Activated naive CD8-positive, alpha-beta T cell treated with anti-CD3 and anti-CD28 coated beads, Interleukin-2, amount 50 U/mL, for 24 hours (primary cell): ENCODE measurements at places on chromosomes 4 and X.

- H3K27me3 ChIP-seq, result no peaks in the 10 kb centered on the region
- H3K36me3 ChIP-seq, result no peaks in the 10 kb centered on the region
- no peak overlapping the region for H3K4me3 ChIP-seq
- no peak overlapping the region for H3K27ac ChIP-seq
- no peak for DNase-seq
These were observed 12.3 kb upstream of the SCOC start for GRCh38 chr4:140361099-140361498.

GRCh38 chr4:42501624-42502401, 104.5 kb downstream of the SHISA3 start:
- no peak overlapping the region for H3K27ac ChIP-seq
- H3K4me3 ChIP-seq, result no peak overlapping the region
- H3K27me3 ChIP-seq, result no peaks in the 10 kb centered on the region

DNA sequence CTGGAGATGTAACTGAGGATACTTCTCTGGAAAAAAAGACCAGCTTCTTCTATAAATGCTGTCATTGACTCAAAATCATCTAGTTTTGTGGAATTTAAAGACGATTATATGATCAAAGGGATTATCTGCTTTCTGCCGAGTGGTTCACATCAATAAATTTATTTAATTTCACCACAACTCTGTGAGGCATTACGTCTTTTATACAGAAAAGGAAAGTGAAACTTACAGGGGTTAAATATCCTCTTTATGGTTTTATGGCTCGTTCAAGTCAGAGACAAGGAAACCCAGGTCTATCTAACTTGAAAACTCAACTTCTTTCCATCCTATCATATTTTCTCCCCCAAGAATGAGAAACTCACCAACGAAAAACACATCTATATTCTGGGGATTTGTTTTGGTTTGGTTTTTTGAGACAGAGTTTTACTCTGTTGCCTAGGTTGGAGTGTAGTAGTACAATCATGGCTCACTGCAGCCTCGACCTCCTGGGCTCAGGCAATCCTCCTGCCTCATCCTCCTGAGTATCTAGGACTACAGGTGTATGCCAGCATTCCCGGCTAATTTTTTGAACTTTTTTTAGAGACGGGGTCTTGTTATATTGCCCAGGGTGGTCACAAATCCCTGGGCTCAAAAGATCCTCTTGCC, 377.9 kb upstream of the EMCN start:
- no peaks in the 10 kb centered on the region for H3K36me3 ChIP-seq
- peaks cover 14% of the 10 kb centered on the region for H3K4me1 ChIP-seq
- DNase-seq, result no peak
- no peaks in the 10 kb centered on the region for H3K27me3 ChIP-seq
- peak overlapping the region; percentile 59 for H3K4me3 ChIP-seq
- no peak overlapping the region for H3K27ac ChIP-seq

GRCh38 chr4:175435381-175435783, 376.7 kb downstream of the GPM6A start:
- no peaks in the 10 kb centered on the region for H3K4me1 ChIP-seq
- H3K36me3 ChIP-seq, result no peaks in the 10 kb centered on the region
- H3K27ac ChIP-seq, result no peak overlapping the region
- no peaks in the 10 kb centered on the region for H3K27me3 ChIP-seq

GRCh38 chrX:153568451-153569011, 30.4 kb downstream of the CCNQ start:
- no peaks in the 10 kb centered on the region for H3K36me3 ChIP-seq
- DNase-seq, result no peak
- no peaks in the 10 kb centered on the region for H3K27me3 ChIP-seq

- H3K36me3 ChIP-seq, result no peaks in the 10 kb centered on the region
- H3K4me3 ChIP-seq, result no peak overlapping the region
- DNase-seq, result no peak
- H3K4me1 ChIP-seq, result no peaks in the 10 kb centered on the region
These were observed 29.9 kb downstream of the PCDH10 start for GRCh38 chr4:133178956-133179355.

GRCh38 chr4:74944354-74944793, 11.5 kb downstream of the PARM1 start:
- no peak overlapping the region for H3K27ac ChIP-seq
- no peaks in the 10 kb centered on the region for H3K4me1 ChIP-seq
- peaks cover 3% of the 10 kb centered on the region for H3K27me3 ChIP-seq
- no peaks in the 10 kb centered on the region for H3K36me3 ChIP-seq
- DNase-seq, result no peak
- H3K4me3 ChIP-seq, result no peak overlapping the region

- H3K27me3 ChIP-seq, result peaks cover 47% of the 10 kb centered on the region
- H3K36me3 ChIP-seq, result no peaks in the 10 kb centered on the region
- peaks cover 8% of the 10 kb centered on the region for H3K4me1 ChIP-seq
- DNase-seq, result no peak
- no peak within 1 kb of the TSS for H3K27ac ChIP-seq
These were observed at the start of gene TCEAL5 for GRCh38 chrX:103276581-103277002. Gene TCEAL5, minus strand, starts transcription at chrX:103276750. Its CDS starts 2,187 bp downstream, at chrX:103274563.

- H3K36me3 ChIP-seq, result peaks cover 12% of the 10 kb centered on the region
- H3K27me3 ChIP-seq, result no peaks in the 10 kb centered on the region
- H3K27ac ChIP-seq, result peak within 1 kb of the TSS; percentile 93
These were observed at the start of gene TXK for GRCh38 chr4:48134081-48134480. Gene TXK, minus strand, starts transcription at chr4:48134250. Its CDS starts 80 bp downstream, at chr4:48134170.

- no peaks in the 10 kb centered on the region for H3K4me1 ChIP-seq
- DNase-seq, result no peak
- no peak overlapping the region for H3K27ac ChIP-seq
- no peak overlapping the region for H3K4me3 ChIP-seq
These were observed 113.8 kb downstream of the IL13RA2 start for GRCh38 chrX:114903618-114904017.

GRCh38 chrX:42920752-42921151, 142.8 kb upstream of the PPP1R2C start:
- H3K27me3 ChIP-seq, result no peaks in the 10 kb centered on the region
- no peak overlapping the region for H3K27ac ChIP-seq
- H3K36me3 ChIP-seq, result peaks cover 3% of the 10 kb centered on the region
- H3K4me3 ChIP-seq, result no peak overlapping the region

DNA sequence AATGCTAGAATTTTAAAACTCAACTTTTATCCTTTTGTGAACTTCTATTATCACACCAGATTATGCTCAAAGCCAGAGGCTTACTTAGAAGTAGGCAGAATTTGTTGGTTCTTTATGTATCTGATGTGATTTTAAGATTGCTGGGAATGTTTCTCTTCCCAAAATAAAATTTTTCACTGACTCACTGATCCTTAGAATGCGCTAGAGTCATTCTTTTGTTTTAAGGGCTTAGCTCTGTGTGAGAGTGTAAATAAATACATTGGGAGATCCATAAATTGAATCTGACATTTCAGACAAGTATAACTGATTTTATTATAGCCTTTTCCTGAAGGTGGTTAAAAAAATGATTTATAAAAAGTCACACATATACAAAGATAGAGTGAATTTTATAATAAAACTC, 101.3 kb downstream of the LARP1B start:
- no peaks in the 10 kb centered on the region for H3K36me3 ChIP-seq
- H3K27ac ChIP-seq, result no peak overlapping the region
- no peak overlapping the region for H3K4me3 ChIP-seq
- no peaks in the 10 kb centered on the region for H3K27me3 ChIP-seq
- DNase-seq, result no peak
- H3K4me1 ChIP-seq, result no peaks in the 10 kb centered on the region

DNA sequence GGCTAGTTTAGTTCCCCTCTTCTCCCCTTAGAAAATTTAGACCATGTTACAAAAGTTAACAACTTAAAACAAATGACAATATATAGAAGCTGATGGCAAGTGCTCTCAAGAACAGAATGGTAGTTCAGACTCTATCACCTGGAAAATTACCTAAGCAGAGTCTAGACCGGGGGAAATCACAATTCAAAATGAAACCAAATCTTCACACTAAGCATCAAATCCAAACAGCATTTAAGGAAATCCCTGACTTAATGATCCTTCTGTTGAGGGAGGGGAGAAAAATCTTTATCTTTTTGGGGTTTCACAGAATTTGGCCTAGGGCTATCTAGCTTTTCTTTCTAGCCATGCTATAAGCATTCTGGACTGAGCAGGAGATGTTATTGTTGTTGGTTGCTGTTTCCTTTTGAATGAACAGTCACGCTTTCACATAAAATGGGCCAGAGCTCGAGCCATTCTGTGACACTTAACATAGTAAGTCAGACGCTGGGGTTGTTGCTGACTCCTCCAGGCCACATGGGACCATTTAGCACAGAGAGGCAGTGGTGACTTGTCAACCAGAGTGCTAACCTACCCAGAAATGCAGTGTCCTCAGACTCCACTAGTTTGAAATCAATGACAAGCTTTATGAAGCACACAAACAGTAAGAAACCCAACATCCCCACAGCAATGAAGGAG, 16.0 kb upstream of the LSM6 start:
- H3K36me3 ChIP-seq, result peaks cover 3% of the 10 kb centered on the region
- peaks cover 16% of the 10 kb centered on the region for H3K27me3 ChIP-seq
- H3K27ac ChIP-seq, result no peak overlapping the region
- DNase-seq, result no peak
- no peak overlapping the region for H3K4me3 ChIP-seq
- peaks cover 4% of the 10 kb centered on the region for H3K4me1 ChIP-seq

DNA sequence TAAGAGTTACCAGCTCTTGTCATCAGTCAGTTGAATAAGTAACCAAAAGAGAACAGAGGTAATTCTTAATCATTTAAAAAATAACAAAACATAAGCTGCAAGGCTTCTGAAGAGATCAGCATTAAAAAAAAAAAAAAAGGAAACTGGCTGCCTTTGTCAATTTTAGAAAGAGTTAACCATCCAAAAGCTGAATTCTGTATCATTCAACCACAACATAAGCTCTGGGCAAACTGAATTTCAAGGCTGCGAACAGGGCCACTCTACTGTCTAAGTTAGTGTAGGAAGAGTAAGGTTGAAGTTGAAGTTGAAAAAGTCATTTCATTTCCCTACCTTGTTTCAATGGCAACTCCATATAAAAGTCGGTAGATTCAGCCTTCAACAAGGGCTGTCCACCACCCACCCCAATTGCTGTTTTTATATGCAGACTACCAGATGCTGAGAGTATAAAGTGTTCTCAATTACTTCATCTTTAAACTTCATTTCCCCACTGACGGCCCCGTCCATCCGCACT, 1.1 kb upstream of the LIN54 start:
- peaks cover 48% of the 10 kb centered on the region for H3K4me1 ChIP-seq
- H3K27me3 ChIP-seq, result no peaks in the 10 kb centered on the region
- no peak for DNase-seq
- H3K27ac ChIP-seq, result peak overlapping the region; percentile 89
- H3K4me3 ChIP-seq, result peak overlapping the region; percentile 99

- DNase-seq, result no peak
- no peak overlapping the region for H3K27ac ChIP-seq
These were observed 110.8 kb upstream of the ATP8A1 start for GRCh38 chr4:42767669-42768068.

- no peaks in the 10 kb centered on the region for H3K27me3 ChIP-seq
- H3K27ac ChIP-seq, result no peak overlapping the region
- DNase-seq, result no peak
- H3K4me3 ChIP-seq, result no peak overlapping the region
- peaks cover 8% of the 10 kb centered on the region for H3K4me1 ChIP-seq
- H3K36me3 ChIP-seq, result no peaks in the 10 kb centered on the region
These were observed 46.0 kb downstream of the EIF2S3 start for GRCh38 chrX:24100713-24101112.

DNA sequence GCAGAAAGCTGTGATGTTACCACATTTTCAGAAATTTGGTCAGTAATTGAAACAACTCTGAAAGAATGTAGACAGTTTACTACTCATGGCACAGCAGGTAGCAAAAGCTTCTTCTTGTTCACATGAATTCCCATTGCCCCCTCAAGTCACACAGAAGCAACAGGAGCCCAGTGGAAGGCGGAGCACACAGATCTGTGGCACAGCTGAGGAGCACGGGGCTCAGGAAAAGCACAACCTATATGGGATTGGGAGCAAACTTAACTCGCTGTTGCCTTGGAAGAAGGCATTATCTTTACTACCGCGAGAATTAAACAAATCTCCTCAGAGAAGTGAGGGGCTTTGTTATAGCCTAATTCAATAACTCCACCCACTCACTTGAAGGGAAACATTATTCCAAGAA, 358.5 kb downstream of the SPOCK3 start:
- no peaks in the 10 kb centered on the region for H3K4me1 ChIP-seq
- no peaks in the 10 kb centered on the region for H3K36me3 ChIP-seq
- no peak overlapping the region for H3K4me3 ChIP-seq
- H3K27me3 ChIP-seq, result no peaks in the 10 kb centered on the region

DNA sequence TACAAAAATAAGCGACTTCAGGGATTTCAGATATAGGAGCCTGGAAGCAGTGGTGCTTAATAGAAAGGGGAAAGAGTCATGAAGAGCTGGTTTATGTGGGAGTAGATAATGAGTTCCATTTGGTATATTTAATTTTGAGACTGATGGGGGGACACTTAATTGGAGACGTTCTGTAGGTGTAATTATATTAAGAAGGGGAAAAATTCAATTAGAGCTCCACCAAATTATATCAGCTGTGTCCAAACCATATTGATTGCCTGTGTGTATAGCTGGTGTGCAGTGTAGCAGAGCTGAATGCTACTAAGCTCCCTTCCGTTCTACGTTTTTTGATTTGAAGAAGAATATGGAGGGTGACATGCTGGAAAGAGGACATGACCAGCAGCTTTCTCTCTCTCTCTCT, 282.3 kb downstream of the DMD start:
- H3K27me3 ChIP-seq, result no peaks in the 10 kb centered on the region
- no peak for DNase-seq
- no peak overlapping the region for H3K4me3 ChIP-seq
- H3K4me1 ChIP-seq, result no peaks in the 10 kb centered on the region
- no peaks in the 10 kb centered on the region for H3K36me3 ChIP-seq
- no peak overlapping the region for H3K27ac ChIP-seq

- H3K4me1 ChIP-seq, result peaks cover 6% of the 10 kb centered on the region
- no peak overlapping the region for H3K4me3 ChIP-seq
- no peaks in the 10 kb centered on the region for H3K36me3 ChIP-seq
- DNase-seq, result no peak
- H3K27ac ChIP-seq, result no peak overlapping the region
These were observed 20.3 kb upstream of the VEGFD start for GRCh38 chrX:15404401-15405096.

GRCh38 chr4:148266240-148266639, 176.0 kb downstream of the NR3C2 start:
- no peak overlapping the region for H3K4me3 ChIP-seq
- no peaks in the 10 kb centered on the region for H3K27me3 ChIP-seq
- no peak for DNase-seq
- H3K36me3 ChIP-seq, result peaks cover 2% of the 10 kb centered on the region

DNA sequence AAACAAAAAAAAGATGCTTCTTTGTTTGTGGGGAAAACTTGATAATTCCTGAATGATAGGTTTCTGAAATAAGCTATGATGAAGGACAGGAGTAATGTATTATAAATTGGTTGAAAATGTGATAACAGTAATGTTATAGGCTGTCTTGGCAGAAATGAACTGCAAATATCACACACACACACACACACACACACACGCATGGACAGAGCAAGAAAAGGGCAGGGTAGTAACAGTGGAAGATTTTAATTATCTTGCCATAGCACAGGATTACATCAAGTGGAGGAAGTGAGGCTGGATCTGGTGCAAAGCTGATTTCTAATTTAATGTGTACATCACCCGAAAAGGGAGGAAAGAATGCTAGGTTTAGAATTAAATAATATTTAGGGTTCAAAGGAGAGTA, 97.5 kb upstream of the CXXC4 start:
- peaks cover 2% of the 10 kb centered on the region for H3K4me1 ChIP-seq
- H3K36me3 ChIP-seq, result no peaks in the 10 kb centered on the region
- DNase-seq, result no peak
- H3K27ac ChIP-seq, result no peak overlapping the region
- H3K27me3 ChIP-seq, result no peaks in the 10 kb centered on the region
- H3K4me3 ChIP-seq, result no peak overlapping the region
